AG09319 (cell line): ENCODE measurements at places on chromosomes 3 and 15.
A peak's percentile ranks its signal among the peaks of the same experiment; 100 is the strongest.

DNA sequence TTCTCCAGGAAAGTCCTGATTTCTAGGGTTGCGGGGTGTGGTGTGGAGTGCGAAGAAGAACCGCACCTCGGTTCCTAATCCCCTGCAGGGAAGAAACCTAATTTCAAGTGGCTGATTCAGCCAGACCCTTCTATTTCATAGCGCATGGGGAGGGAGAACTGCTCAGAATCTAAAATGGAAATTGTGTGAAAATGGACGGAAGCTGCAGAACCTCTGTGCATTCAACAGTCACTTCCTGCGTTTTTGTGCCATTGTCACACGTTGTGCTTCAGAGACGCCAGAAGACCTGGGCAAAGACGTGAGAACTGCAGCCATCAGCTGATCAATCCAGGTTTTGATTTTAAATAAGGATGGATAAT is 1.2 kb downstream of the SIDT1 start:
- no peak for DNase-seq

GRCh38 chr15:63509955-63510940 is 5.9 kb downstream of the USP3 start:
- no peak for DNase-seq

DNA sequence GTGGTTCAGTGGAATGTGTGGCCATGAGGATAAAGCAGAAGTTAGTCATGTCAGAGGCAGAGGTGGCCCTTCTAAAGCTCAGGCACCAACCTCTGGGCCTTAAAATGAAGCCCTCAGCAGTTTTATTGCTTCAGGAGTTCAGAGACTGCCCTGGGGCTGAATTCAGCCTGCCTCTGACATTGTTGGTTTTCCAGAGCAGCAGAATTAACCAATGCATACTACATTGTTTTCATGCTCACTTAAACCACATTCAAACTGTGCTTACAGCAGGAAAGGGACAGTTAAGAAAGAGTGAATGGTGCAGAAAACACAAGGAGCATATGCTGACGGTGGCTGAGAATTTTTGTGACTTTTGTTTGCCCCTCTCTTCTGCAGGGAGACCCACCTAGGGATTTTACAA is 320.2 kb downstream of the CHST2 start:
- no peak for DNase-seq

- DNase-seq: no peak
These were observed 131.0 kb downstream of the GABRG3 start for GRCh38 chr15:27101982-27102381.

GRCh38 chr3:38235466-38235865 is 30.1 kb upstream of the SLC22A13 start:
- no peak for DNase-seq

GRCh38 chr15:28977377-28978010 is 91.7 kb downstream of the APBA2 start:
- DNase-seq: peak; percentile 65

GRCh38 chr3:185960522-185961288 is 22.9 kb upstream of the TRA2B start:
- DNase-seq: no peak

DNA sequence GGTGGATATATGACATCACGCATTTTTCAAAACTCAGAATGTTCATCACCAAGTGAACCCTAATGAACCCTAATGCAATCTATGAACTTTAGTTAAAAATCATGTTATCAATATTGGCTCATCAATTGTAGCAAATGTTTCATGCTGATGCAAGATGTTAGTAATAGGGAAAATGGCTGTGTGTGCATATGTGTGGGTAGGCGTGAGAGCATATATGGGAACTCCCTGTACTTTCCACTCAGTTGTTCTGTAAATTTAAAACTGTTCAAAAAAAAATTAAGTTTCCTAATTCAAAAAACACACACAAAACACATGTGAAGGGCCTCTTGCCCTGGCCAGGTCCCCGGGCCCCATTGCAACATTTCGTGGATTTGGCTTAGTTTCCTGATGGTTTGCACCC is 89.7 kb upstream of the PROK2 start:
- DNase-seq: no peak

GRCh38 chr3:128950223-128950938 is 43.5 kb downstream of the CFAP92 start:
- no peak for DNase-seq

DNA sequence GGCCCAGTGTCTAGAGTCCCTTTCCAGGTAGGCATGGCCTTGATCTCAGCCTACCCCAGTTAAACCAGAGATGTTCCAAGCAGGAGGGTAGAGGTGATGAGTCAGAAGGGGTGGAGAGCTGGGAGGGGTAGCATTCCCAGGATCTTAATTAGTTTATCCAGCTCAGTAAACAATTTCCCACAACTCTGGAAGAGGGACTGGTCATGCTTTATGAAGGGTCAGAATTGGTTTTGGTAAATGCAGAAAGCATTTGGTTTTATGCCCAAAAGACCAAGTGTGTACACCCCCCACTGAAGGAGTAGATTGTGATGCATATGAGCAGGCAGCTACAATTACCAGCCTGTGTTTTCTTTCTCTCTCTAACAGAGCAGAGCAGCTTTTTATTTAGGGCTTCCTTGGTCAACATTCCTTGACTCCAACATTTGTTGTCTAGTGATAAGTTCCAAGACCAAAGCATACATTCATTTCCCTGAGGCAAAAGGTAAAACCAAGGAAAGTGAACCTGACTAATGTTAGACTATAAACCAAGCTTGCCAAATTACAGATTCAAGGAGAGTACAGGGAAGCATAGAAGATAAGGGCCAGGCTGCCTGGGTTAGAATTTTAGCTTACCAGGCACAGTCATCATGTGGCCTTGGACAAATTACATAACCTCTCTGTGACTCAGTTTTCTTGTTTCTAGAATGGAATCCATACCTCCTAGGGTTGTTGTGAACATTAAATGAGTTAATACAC is 17.6 kb downstream of the EXOSC7 start:
- peak; percentile 85 for DNase-seq

- no peak for DNase-seq
These were observed 83.1 kb upstream of the RASGRP1 start for GRCh38 chr15:38647683-38648082.

- DNase-seq: no peak
These were observed 208.1 kb downstream of the SV2B start for GRCh38 chr15:91308199-91308598.

- no peak for DNase-seq
These were observed 28.4 kb downstream of the MCCC1 start for GRCh38 chr3:183070892-183071291.

DNA sequence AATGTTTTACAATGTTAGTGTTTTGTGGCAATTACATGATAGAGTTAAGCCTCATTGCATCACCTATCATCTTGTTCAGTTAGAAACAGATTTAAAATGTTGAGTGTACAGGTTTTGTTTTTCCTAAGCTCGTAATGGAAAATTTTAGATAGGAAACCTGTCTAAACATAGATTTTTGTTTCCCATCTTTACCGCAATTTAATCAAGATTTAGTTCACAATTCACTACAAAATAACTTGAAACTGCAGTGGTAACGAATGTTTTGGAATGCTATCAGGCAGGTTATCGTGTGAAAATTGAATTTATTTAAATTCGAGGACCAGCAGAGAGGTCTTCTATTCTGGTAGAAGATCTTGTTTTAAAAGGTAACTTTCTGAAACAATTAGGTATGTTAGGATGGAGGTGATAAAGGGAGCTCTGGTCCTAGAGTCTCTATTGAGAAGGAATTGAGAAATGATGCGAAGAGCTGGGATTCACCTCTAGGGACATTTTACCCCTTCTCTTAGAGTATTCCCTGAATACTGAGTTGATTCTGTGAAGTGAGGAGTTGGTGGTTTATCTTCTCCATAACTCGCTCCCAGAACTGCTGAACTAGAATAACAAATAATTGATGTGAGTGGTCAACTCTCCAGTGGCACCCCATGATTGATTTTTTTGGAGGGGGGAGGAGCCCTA is 1.4 kb downstream of the DOCK3 start:
- no peak for DNase-seq

GRCh38 chr3:33111581-33111980 is 2.2 kb upstream of the CRTAP start:
- DNase-seq: no peak

DNA sequence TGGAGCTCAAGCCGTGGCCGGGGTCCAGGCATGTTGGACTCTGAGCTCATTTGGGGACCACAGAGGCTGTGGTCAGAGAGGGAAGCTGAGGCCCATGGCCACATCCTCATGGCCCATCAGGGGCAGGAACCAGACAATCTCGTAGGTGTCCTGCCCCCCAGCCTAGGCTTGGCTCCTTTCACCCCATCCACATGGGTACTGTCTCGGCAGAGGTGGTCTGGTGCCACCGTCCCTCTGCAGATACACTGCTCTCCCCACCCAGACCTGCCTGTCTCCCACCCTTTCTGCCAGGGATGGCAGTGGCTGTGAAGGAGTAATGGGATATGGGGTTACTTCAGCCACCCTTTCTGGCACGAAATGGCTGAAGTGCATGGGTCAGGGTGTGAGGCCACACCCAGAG is 7.9 kb downstream of the PRSS50 start:
- DNase-seq: no peak

DNA sequence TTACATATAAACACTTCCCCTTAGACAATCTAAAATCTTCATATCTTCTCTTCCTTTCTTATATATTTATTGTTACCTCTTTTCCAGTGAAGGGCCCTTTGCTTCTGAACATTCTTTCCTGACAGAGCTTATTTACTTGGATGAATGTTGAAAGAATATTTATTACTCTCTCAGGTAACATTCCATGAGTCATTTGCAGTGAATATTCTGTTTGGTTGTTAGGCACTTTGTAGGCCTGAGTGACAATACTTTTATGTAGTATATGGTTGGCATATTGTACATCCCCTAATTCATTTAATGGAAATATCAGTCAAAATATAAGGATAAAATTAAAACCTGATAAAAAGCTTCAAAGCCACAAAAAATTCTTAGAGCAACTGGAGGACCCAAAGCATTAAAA is 260.9 kb upstream of the KCNMB2 start:
- no peak for DNase-seq

- no peak for DNase-seq
These were observed 192.0 kb downstream of the ATP10A start for GRCh38 chr15:25671132-25671531.

GRCh38 chr15:73249499-73249898 is 119.3 kb downstream of the HCN4 start:
- DNase-seq: no peak

DNA sequence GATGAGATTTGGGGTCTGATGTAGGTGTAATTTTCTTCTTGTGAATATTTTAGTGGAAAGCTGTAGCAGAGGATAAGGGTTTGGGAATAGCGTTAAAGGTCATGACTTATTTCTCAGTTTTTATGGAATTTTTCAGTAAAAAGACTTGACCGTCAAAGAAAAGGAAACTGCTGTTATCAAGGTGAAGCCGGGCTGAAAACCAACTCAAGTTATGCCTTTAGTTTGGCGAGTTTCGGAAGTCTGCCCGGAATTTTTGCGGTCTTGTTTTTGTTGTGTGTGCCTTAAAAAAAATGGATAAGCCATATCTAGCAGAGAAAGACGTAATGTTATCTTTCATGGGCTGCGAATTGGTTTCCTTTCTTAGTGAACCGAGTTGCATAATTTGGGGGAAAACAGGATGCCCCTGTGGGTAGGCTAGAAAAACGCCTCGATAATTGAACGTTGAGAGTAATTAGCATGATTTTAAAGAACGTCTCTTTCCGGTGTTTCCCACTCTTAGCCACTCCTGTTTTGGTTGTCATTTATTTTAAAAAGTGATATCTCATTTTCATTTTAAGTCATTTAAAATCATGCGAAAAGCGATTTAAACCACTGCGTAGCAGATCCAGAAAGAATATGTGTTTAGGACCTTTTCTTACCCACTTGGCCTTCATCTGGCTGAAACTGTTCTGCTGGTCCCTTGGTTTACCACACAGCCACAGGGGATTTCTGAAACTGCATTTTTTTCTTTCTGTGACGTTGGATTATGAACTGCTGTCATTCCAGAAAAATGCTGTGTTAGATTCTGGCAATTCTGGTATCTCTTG is 1.1 kb downstream of the NFKBIZ start:
- DNase-seq: no peak

GRCh38 chr3:126154391-126155279 is 25.8 kb downstream of the ALDH1L1 start:
- DNase-seq: no peak

- no peak for DNase-seq
These were observed 40.3 kb downstream of the WNT5A start for GRCh38 chr3:55446850-55447249.

DNA sequence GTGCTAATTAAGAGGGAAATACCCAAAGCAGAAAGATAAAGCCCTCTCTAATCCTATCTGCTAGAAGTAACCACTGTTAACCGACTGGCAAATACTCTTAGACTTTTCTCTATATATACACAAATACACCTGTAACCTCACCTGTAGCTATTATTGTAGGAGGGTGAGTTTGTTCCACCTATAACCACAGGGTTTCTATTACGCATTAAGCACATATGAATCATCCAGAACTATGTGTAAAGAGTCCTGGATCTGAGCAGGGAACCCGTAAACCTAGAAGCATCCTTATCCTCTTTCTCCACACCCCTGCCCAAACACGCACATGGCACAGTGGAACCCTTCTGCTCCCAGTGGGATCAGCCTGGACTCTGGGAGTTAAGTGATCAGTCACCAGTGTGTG is 172.8 kb upstream of the C2CD4B start:
- DNase-seq: no peak

GRCh38 chr3:14775563-14775962 is 43.2 kb upstream of the FGD5 start:
- no peak for DNase-seq

DNA sequence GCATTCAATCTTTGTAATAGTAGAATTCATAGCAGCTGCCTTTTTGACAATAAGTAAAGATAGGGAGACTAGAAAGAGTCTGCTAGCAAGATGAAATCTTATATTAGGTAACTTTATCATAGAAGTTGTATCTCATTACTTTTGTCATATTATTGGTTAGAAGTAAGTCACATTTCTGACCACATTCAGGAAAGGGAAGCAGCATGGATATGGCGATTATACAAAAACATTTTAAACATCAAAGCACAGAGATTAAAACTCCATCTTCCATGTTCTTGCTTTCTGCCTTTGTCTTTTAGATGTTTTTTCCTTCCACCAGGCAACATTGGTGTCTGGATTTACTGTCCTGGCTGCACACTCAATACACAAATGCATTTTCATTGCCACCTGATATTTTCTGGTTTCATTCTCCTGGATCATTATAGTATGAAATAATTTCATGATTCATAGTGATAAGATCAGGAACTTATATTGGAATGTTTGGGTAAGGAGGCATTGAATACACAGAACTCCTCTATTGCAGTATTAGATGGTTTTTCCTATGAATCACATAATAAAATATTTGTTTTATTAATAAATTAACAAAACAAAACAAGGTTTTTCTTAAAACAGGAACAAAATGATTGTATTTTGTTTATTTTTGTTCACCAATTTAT is 1460.3 kb upstream of the CADM2 start:
- no peak for DNase-seq

- no peak for DNase-seq
These were observed 43.1 kb upstream of the HACD2 start for GRCh38 chr3:123627673-123628670.
